ENCODE measurements at places on chromosomes 4 and X.

GRCh38 chr4:153260132-153260531, 55.9 kb downstream of the TRIM2 start:
- DNase-seq = no peak

DNA sequence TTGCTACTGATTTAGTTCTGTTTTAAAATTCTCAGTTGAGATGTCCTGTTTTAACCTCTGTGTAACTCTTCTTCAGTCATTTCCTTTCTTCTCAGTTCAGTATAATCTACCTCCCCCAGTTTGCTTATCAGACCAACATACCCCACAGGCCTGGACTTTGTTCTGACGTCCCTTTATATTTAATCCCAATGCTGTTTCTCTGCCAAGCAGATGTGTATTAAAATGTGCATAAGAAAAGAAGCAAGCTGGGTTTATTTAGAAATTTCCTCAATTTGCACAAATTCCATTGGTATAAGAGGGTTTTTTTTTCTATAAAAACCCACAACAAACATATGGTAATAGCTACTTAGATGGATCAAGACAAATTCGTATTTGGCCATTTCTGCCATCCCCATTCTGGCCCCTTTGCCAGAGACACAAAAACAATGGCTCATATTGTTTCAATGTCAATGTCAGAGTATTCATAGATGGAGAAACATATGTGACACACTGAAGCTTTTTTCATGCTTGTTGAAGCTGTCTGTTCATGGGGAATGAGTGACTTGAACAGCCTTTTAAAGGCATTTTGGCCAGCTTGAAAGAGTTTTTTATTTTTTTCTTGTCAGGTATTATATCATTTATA, 24.5 kb downstream of the HCCS start:
- DNase-seq = no peak

DNA sequence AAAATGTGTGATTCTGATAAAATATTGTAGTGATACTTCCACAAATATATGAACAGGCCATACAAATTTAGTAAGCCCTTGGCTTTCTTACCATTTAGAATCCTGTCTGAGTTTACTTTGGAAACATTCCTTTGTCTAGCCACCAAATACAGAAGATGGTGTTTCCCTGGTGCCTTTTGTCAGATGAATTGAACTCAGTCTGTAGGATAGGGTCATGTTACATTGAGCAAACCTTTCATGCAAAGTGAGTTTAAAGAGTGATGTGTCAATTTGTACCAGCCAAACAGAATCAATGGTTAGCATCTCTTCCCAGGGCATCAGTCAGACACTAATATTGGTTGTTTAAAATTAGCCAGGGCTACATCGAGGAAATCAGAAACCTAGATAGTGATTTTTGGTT, 1443.4 kb downstream of the ARAP2 start:
- DNase-seq = no peak

- no peak for DNase-seq
Observed at GRCh38 chr4:165439344-165439743, 60.5 kb downstream of the CPE start.

GRCh38 chrX:24920769-24921168, 95.0 kb downstream of the ARX start:
- no peak for DNase-seq

- no peak for DNase-seq
Observed at GRCh38 chrX:150983521-150984168, 510 bp downstream of the HMGB3 start.

GRCh38 chr4:113618205-113618604, 143.3 kb downstream of the CAMK2D start:
- DNase-seq = no peak

DNA sequence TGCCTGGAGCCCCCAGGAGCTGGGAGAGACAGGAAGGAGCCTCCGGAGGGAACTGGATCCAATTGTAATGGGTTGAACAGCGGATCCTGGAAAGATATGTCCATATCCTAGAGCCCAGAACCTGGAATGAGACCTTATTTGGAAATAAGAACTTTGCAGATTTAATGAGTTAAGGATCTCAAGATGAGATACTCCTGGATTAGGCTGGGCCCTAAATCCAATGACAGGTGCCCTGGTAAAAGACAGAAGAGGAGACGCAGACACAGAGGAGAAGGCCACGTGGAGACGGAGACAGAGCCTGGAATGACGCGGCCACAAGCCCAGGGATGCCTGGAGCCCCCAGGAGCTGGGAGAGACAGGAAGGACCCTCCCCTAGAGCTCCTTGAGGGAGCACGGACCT, 34.1 kb downstream of the P2RY8 start:
- DNase-seq = no peak

DNA sequence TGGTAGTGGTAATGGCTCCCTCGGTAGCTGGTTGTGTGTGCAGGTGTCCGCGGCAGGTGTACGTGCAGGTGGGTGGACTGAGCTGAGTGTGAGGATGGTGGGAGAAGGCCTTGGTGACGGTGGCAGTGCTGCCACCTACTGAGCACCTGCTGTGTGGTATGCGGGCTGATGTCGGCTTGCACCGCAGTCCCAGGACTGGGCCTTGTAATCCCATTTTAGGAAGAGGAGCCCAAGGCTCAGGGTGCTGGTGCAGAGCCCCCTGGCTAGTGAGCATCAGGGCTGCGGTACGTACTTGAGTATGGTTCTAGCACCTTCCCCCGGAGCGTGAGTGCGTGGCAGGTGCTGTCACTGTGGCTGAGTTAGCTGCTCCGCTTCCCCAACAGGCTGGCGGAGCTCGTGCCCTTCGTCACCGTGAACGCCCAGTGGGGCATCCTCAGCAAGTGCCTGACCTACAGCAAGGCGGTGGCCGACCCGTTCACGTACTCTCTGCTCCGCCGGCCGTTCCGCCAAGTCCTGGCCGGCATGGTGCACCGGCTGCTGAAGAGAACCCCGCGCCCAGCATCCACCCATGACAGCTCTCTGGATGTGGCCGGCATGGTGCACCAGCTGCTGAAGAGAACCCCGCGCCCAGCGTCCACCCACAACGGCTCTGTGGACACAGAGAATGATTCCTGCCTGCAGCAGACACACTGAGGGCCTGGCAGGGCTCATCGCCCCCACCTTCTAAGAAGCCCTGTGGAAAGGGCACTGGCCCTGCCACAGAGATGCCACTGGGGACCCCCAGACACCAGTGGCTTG, 5.7 kb upstream of the CPZ start:
- no peak for DNase-seq

DNA sequence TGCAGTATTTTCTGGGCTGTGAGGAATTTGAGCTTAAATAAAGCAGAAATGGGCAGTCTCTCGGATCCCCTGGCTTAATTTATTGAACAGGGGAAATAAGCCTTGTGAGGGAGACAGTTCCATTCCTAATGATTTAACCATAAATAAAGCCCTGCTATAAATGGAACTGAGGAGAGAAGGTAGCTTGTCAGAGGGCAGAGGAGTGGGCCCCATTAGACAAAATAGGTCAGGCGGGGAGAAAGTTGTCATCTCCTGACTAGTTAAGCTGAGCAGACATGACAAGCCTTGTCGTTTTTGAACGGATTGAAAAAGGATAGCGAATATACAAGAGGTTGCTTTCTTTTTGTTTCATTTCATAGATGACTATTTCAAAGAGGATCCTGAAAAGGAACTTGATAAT, 39.3 kb downstream of the SMPX start:
- no peak for DNase-seq

DNA sequence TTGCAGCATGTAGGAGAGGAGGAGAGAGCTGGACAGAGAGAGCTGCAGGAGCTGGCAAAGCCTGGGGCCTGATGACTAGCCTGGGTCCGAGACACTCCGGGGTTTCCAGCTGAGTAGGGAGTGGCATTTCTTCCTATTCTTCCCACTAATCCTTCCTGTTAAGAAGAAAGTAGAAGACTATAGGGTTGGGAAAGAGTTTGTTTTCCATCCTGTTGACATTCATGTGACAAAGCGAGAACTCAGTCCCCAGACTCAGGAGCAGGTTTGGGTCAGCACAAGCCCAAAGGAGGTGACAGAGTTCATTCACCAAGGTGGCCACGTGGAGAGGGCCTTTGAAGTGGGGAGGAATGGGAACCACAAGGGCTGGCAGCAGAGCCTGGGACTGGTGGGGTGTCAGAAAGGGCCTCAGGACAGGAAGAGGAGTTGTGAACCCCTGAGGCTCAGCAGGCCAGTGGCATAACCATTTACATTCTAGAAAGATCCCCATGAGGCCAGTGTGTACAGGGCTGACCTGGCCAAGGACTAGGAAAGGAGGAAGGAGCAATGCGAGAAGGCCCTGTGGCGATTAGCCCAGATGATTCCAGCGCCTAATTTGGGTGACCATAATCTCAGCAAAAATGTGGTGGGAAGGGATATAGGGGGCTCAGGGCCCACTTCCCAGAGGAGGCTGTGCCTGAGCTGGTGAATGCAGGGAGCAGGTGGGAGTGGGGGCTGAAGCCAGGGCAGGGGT, 3.3 kb upstream of the HAUS3 start:
- no peak for DNase-seq

DNA sequence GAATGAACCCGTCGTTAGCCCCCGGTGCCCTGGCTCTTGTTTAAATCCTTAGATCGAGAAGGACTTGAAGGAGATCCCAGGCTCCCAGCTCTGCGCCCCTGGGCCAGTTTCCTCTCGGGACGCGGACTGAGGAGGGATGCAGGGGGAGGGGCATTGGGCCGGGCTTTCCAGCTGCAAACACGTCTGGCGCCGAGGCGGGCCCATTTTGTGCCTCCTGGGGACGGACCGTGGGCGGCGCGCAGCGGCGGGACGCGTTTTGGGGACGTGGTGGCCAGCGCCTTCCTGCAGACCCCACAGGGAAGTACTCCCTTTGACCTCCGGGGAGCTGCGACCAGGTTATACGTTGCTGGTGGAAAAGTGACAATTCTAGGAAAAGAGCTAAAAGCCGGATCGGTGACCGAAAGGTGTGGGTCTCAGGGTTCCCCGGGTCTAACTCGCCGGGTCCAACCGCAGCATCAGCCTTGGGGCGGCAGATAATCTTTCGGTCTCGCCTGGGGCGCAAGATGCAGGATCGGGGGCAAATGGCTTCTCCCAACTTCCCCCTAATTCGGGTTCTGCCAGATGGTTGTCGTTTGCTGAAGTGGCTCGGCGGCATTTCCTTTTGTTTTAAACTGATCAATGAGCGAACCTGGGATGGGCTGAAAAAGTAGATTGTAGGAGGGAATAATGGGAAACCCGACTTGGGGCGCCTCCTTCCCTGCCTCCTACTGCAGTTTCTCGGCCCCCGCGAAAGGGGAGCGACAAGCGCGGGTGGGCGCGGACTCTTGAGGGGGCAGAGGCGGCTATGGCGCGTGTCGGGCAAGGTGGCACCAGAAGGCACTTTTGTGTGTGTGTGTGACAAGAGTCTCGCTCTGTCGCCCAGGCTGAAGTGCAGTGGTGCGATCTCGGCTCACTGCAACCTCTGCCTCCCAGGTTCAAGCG, 2.9 kb downstream of the PDGFRA start:
- DNase-seq = no peak

GRCh38 chr4:26010304-26010703, 96.3 kb downstream of the SMIM20 start:
- DNase-seq = no peak

DNA sequence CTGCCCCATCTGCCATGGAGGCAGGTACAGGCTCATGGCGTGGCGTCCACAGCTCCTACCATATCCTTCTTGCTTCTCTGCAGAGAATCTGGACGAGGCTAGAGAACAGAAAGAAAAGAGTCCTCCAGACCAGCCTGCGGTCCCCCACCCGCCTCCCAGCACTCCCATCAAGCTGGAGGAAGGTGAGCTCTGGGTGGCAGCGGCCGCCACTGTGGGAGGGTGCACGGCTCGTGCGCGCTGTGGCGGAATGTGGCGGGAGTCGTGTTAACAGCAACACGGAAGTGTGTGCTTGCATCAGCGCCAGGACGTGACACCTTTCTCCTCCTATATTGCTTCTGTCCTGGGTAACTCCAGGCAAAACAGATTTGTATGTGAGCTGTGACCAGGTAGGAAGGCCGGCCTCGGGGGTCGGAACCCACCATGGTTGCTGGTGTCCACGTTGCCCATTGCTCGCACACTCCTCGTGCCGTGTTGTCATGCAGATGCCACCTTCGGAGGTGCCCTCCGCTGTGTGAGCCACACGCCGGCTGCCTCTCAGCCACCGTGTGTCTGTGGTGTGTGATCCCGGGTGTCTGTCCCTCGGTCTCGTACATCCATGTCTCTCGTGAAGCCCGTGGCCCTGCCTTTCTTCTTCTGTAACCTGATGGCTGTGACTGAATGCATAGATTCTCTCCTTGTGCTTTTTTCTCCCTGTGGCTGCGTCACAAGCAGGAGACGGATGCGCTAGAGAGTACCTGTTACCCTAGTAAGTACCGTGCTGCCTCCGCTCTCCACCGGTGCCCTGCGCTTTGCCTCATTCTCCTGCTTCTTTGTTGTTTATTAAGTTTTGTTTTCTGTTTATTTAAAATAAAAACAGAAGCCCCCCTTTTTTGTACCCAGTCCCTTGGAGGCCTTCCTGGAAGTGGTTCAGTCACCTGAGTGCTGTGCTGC, 37.0 kb downstream of the NOP14 start:
- DNase-seq = no peak

GRCh38 chr4:54547299-54548097, 110.3 kb upstream of the KIT start:
- DNase-seq = no peak

- no peak for DNase-seq
Observed at GRCh38 chr4:169228076-169228475, 42.7 kb downstream of the SH3RF1 start.

- no peak for DNase-seq
Observed at GRCh38 chrX:97787311-97787710, 903.6 kb downstream of the RPA4 start.

- DNase-seq = no peak
Observed at GRCh38 chr4:169070071-169070894, 60.2 kb upstream of the CBR4 start.

- no peak for DNase-seq
Observed at GRCh38 chrX:1534301-1535168, 2.5 kb downstream of the P2RY8 start.

GRCh38 chr4:55549888-55550287, 3.2 kb upstream of the CLOCK start:
- DNase-seq = no peak

All from stimulated activated CD8-positive, alpha-beta memory T cell treated with anti-CD3 and anti-CD28 coated beads, Interleukin-4, amount 100 ng/mL, for 1 hour (primary cell).